Activated CD4-positive, alpha-beta T cell treated with anti-CD3 and anti-CD28 coated beads for 48 hours (primary cell): ENCODE measurements at places on chromosomes 16 and 17.

DNA sequence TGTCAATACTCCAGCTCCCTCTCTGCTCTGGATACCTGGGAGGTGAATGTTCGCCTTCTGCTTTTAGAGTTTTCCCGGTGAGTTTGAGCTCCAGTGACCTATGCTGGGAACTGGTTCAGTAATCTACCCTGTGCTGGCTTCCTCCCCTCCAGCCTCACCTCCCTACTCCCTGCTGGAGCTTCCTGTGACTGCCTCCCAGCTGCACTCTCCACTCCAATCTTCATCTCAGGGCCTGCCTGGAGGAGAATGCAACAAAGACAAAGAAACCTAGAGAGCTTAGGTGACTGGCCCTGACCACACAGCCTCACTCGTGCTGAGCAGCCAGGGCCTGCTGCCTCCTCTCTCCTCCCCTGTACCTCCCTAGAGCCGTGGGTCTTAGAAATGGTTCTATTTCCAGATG, 101.6 kb upstream of the FOXF1 start:
- DNase-seq = no peak

DNA sequence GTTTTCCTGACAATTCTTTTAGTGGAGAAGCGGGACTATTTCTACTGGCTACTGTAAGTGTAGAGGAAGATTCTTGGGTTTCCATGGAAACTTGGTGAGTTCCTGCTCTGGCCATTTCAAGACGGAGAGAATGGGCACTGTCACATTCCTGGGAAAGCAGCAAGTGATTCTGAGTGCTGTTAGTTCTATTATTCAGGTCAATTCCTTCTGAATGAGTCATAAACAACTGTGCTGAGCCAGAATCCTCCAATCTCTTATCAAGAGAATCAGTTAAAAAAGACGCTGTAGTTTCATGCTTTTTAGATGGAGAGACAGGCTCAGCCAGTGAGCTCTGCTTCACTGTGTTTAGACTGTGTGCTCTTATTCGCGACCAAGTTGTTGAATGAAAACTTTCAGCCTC, 19.6 kb downstream of the AKAP10 start:
- DNase-seq = no peak

DNA sequence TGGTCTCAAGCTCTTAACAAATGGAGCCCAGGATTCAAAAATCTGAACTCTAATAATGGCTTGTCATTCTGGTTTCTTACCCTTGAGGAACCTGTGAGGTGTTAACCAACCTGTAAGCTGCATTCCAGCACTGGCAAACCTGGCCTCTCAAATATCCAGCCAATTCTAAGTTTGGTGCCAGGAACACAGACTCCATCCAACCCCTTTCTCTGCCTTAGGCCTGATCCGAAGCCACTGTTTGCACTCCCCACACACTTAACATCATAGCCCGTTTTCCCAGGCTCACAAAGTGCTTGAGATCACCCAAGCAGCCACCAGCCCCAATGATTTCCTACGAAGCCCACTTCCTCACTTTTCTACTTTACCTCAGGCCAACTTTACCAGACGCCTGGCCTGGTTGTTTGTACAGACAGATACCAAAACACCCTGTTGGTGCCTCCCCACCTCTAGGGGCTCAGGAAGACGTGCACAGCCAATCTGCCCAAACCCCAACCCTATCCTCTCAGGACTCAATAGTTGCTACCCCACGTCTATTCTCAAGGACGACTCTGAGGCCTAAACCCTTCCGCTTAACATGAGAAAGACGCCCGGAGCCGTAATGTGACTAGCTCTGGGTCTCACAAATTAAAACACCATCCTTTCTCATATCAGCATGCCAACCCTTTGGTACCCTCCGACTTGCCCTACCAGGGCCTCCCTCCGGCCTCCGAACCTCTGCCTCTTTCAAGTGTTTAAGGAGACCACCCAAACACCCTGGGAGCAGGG, 3.2 kb upstream of the PER1 start:
- no peak for DNase-seq

DNA sequence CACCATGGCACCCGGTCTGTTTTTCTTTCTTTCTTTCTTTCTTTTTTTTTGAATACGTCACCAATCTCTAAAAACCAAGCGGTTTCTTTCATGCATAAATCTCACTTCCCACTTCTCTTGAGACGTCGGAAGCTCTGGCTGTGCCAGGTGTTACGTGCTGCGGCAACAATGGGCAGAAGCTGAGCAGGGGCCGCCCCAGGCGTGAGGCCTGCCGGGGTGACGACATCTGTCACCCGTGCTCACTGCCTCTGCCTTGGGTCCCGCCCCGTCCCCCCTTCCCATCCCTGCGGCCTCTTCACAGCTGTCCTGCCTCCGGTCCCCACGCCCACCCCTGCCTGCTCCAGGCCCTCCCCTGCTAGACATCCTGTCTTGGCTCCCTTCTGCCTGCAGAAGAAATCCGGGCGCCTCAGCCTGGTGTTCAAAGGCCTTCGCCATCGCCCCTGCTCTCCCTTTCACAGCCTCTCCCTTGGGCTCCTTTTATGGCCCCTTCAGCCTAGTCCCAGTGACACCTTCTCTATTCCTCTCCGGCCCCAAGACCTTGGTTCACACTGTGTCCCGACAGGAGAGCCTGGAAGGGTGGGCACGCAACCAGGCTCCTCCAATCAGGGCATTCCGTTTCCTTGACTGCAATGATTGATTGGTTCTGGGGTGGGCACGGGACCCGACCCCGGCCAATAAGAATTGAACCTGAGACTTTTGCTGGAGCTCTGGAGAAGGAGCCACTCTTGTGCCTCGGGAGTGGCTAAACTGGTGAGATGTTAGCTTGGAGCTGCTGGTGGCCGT, 4.8 kb downstream of the P2RX1 start:
- peak; percentile 86 for DNase-seq

DNA sequence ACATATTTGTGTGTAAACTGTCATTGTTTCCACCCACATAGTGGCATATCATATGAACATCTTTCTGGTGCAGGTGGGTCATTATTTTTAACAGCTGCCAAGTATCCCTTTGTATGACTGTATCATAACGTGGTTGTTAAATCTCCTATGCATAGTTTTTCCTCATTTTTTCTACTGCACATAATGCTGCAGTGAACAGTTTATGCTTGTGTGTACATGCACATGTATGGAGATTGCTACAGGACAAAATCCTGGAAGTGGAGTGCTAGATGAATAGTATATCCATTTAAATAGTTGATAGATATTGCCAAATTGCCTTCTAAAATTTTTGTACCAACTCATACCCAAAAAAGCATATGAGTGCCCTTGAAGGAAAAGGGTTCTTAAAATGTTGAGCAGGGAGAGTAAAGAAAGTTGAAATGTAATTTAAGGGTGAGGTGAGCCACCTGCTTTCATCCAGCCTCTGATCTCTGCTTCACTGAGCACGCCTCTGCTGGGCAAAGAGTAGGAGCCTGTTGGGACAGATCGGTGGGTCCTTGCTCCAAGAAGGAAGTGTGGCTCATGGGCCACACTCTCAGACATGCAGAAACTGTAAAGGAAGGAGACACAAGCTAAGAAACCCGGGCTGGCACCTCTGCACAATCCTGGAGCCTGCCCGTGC, 55.3 kb downstream of the HLF start:
- DNase-seq = no peak
